Cerebellum (tissue), 4 donors: ENCODE measurements at places on chromosomes 6 and 20. TPM values are rescaled to one million over a fixed set of nuclear protein-coding genes. Genes with fewer than 3 reads are reported as not detected.

- DNase-seq = no peak
Measured at GRCh38 chr6:10695086-10695657, 400 bp downstream of the PAK1IP1 start.

GRCh38 chr6:15176816-15177370 is 69.0 kb upstream of the JARID2 start:
- DNase-seq = no peak

- DNase-seq = no peak
Measured at GRCh38 chr6:109255946-109256640, 126.2 kb downstream of the CD164 start.

The NKX2-4 gene
- total RNA-seq = not detected

The PDYN gene
- total RNA-seq = 0.45 TPM
